IMR-90 (cell line): ENCODE measurements at places on chromosomes 4 and X. TPM values are rescaled to one million over a fixed set of nuclear protein-coding genes. Genes with fewer than 3 reads are reported as not detected.

DNA sequence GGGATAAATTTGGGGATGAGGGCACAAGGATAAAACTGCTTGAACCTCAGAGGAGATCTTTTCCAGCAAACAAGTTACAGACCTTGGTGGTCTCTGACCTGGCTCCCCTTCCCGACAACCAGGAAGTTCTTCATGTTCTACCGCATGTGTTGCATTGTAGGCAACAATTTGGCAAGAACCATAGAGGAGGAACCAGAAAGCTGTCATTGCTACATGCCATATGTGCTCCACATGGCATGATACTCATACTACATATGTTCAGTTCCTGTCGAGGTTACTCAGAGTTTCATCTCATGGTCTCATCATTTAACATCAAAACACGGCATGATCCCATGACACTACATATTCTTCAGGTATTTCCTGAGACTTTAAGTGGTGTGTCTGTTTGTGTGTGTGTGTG is 235.9 kb downstream of the OR13H1 start:
- no peak for DNase-seq

- DNase-seq, result no peak
These were observed 59.7 kb downstream of the RAPGEF2 start for GRCh38 chr4:159162576-159162975.

GRCh38 chrX:55697381-55697780 is 20.2 kb upstream of the RRAGB start:
- DNase-seq, result no peak

DNA sequence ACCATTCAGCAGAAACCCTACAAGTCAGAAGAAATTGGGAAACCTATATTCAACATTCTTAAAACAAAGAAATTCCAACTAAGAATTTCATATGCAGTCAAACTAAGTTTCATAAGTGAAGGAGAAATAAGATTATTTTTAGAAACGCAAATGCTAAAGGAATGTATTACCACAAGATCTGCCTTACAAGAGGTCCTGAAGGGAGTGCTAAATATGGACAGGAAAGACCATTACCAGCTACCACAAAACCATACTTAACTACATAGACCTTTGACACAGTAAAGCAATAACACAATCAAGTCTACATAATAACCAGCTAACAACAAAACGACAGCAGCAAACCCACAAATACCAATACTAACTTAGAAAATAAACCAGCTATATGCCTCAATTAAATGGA is 169.3 kb upstream of the FGF16 start:
- no peak for DNase-seq

DNA sequence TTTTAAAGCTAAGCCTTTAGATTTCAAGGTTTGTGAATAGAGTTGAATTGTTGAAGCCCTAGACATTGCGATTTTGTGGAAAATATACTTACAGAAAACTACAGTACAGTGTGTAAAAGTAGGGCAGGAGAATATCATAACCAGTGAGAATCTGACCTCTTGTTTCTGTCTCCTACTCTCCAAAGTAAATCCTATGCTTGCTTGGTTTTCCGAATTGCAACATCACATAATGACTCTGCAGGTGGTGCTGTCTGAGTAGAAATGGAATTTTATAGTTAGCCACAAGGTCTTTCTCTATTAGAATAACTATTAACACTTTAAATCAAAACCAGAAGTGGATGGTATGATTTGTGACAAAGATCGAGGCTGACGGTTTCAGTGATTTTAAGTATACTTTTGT is 505.6 kb downstream of the RAPGEF2 start:
- DNase-seq, result no peak

- peak; percentile 60 for DNase-seq
These were observed 1.3 kb downstream of the WDR1 start for GRCh38 chr4:10115271-10115796.

- DNase-seq, result no peak
These were observed 4.8 kb downstream of the CPZ start for GRCh38 chr4:8597319-8597718.

- DNase-seq, result no peak
These were observed 43.2 kb downstream of the LRBA start for GRCh38 chr4:150971901-150972300.

DNA sequence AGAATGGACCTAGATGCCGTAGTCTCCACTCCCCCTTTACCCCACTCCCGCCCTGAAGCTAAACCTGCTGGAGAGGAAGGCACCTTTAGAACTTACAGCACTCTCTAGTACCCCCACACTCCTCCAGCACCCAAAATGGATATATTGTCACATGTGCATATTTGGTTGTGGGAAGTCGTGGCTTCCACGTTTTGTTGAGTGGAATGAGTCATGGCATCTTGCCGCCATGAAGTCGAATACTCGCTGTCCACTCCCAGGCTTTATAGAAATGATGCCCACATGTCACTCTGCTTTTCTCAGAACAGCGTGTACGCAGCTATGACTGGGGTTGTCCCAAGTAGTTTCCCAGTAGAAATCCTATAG is 545 bp downstream of the ABCE1 start:
- DNase-seq, result peak; percentile 66

- no peak for DNase-seq
These were observed 146.2 kb downstream of the SPOCK3 start for GRCh38 chr4:167088115-167088514.

DNA sequence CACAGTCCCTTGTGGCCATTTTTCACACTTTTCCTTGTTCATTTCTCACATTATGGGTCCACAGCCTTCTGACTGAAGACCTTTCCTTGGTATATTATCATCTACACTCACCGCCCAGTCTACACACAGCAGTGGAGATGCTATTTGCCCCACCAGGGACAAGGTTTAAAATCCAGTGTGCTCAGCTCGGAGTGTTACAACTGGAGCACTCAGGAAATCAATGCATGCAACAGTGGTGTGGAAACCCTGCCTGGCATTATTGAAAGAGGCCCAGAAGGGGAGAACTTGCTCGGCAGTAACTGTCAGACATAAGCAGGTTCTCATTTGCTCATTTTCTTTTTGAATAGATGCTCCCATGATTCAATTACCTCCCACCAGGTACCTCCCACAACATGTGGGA is 340.9 kb downstream of the DHRSX start:
- DNase-seq, result no peak

DNA sequence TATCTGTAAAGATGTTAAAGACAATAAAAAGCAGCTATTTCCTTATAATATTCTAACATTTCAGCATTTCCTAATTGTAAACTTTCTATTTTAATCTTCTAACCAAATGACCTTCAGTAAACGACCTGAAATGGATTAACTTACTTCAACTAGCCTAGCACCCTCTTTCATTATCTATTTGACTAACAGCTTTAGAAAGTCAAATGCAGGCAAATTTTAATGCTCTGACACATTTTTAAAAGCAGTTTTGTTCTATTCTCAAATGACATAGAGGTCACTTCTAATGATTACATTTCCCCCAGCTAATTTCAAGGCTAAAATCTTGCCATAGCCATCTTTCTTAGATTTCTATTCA is 41.9 kb downstream of the SLC7A11 start:
- DNase-seq, result no peak

GRCh38 chr4:23945451-23946017 is 55.7 kb upstream of the PPARGC1A start:
- peak; percentile 86 for DNase-seq

The HHIP gene
- 6.6 and 8.6 TPM in 2 replicates for total RNA-seq

The WDR17 gene
- 0.54 and 0.83 TPM in 2 replicates for total RNA-seq

The PDCL2 gene
- not detected in 2 replicates for total RNA-seq

The EXOC1L gene
- not detected in 2 replicates for total RNA-seq

The PLS3 gene
- total RNA-seq, result 252 and 370 TPM in 2 replicates

The TBC1D25 gene
- 8.3 and 11.3 TPM in 2 replicates for total RNA-seq

The TEX13D gene
- not detected in 2 replicates for total RNA-seq
